ENCODE measurements at places on chromosomes 12 and 14.

DNA sequence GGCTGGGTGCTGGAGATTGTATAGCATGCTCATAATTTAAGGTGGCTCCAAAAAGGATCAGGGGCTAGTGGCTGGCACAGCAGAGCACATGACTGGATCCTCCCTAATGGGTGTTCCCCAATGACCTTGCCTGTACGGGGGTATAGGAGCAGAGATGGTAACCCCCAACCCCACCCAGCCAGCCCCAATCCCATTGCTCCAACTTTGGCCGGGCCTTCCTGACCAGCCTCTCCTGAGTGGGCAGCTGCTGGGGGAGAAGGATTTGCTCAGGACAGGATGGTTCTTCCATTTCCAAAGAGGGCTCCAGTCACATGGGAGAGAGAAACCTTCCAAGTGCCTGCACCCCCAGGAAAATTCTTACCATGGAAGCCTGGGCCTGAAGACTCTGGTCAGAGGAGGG lies 15.3 kb upstream of the NR4A1 start:
- no peak for DNase-seq

GRCh38 chr14:92490239-92490959 lies 23.2 kb upstream of the RIN3 start:
- DNase-seq, result no peak

- DNase-seq, result no peak
These were observed 25.9 kb upstream of the EDDM3A start for GRCh38 chr14:20719777-20720176.

DNA sequence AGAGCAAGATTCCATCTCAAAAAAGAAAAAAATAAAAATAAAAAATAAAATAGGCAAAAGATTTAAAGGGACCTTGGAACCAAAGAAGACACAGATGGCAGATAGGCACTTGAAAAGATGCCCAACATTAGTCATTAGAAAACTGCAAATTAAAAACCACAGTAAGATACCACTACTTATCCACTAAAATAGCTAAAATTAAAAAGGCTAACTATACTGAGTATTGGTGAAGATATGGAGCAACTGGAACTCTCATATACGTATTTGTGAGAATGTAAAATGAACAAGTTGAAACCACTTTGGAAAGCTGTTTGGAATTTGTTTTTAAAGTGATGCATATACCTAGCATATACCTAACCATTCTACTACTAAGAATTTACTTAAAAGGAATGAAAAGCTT lies 22.3 kb downstream of the BLTP3B start:
- no peak for DNase-seq

Measured in neural progenitor cell (in vitro differentiated cells).